Stimulated activated CD4-positive, alpha-beta T cell treated with anti-CD3 and anti-CD28 coated beads, Interleukin-15, amount 100 ng/mL, for 1 hour (primary cell): ENCODE measurements at places on chromosomes 16 and 17.

DNA sequence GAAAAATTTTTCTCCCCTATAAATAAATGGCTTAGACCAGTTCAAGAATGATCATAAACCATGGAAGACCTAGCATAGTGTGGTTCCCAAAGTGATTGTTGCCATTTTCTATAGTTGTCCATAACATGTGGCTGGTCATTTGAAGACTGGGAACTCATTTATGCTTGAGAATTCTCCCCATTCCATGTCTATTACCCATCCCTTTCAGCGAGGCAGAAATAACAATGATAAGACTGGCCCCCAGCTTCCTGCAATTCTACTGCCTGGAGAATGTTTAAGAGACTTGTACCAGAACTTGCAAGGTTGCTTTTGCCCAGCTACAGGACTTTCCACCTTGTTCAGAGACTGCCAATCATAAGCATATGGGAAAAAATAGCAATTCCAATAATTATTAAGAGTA is 146.5 kb upstream of the CDH11 start:
- DNase-seq, result no peak

DNA sequence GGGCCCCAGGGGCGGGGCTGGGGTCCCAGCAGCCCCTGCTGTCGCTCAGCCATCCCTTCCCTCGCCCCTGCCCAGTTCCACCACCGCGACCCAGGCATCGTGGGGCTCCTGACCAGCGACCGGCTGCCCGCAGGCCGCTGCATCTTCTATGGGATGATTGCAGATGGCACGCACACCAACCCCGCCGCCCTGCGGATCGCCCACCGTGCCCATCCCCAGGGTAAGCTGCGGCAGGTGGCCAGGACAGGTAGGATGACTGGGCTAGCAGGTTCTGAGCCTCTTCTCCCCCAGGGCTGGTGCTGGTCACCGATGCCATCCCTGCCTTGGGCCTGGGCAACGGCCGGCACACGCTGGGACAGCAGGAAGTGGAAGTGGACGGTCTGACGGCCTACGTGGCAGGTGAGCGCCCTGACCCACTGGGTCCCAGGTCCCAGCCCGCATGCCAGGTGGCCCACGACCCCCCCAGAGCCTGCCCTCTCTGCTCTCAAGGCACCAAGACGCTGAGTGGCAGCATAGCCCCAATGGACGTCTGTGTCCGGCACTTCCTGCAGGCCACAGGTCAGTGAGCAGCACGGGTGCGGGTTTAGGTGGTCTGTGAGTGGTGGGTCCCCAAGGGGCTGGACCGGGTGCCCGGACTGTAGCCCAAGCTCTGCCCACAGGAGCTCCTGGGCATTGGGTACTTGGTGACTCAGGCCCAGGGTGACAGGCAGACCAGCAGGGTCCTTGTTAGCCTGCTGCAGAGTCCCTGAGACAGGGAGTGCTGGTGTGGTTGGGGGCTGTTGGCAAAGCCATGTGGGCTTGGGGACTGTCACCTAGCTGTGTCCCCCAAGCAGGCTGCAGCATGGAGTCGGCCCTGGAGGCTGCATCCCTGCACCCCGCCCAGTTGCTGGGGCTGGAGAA is 2.8 kb downstream of the CEMP1 start:
- no peak for DNase-seq

- no peak for DNase-seq
Observed at GRCh38 chr16:11097094-11097786, 152.9 kb downstream of the CLEC16A start.

DNA sequence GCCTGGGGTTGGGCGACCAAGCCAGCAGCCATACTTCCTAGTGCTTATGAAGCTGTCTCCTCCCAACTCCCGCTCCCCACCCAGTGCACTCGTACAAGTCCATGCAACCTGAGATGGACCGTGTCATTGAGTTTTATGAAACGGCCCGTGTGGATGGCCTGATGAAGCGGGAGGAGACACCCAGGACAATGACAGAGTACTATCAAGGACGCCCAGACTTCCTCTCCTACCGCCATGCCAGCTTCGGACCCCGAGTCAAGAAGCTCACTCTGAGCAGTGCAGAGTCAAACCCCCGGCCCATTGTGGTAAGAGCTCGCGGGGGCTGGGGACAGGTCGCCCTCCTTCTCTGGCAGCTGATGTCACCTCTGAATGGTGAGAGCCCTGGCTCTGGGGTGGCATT is 11.0 kb upstream of the KATNB1 start:
- no peak for DNase-seq

- DNase-seq, result no peak
Observed at GRCh38 chr17:17761894-17762743, 74.7 kb downstream of the SREBF1 start.

DNA sequence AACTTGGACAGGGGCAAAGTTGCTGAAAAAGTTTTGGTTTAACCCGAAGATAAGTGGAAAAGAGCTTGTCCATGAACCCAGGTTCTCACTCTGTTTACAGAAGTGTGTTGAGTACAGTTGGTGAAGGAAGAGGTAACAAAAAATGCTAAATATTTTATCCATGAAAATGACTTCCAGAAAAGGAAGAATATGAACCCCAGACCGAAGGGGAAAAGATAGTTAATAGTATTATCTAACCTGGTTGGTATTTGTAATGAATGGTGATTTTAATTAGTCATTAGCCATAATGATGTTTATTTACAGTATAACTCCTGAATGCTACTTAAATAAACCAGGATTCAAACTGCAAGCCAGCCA is 574 bp upstream of the TMEM106A start:
- DNase-seq, result no peak

- no peak for DNase-seq
Observed at GRCh38 chr16:25877103-25877502, 185.3 kb downstream of the HS3ST4 start.

- DNase-seq, result no peak
Observed at GRCh38 chr16:49854796-49855203, 1.1 kb downstream of the ZNF423 start.

- no peak for DNase-seq
Observed at GRCh38 chr16:84234321-84235241, 5.2 kb downstream of the KCNG4 start.

- no peak for DNase-seq
Observed at GRCh38 chr17:44039829-44040635, 25.3 kb upstream of the TMEM101 start.

DNA sequence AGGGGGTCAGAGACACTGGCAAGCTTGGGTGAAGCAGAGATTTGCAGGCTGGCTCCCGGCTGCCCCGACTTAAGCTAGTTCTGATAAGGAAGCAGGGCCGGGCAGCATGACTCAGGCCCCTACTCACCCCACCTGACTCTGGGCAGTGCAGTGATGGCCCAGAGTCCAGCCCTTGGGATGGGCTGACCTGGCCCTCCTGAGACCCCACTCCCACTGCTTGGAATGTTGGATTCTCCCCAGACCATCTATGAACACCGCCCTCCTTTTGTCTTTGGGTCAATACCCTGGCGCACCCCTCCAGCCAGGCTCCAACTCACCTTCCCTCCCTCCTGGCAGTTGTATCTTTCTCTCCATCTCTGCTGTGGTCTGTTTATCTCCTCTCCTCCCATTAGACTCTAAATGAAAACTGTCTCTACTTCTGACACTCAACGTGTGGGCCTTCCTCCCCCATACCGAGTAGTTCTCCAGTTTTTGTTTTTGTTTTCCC is 21.0 kb downstream of the LGALS3BP start:
- DNase-seq, result no peak
